B cell (primary cell): ENCODE measurements at places on chromosomes 2 and 18.

- DNase-seq = peak; percentile 8
Observed at GRCh38 chr18:1663879-1664705, 759.4 kb downstream of the ADCYAP1 start.

GRCh38 chr2:10499275-10499907 is 51.3 kb upstream of the ODC1 start:
- no peak for DNase-seq

- no peak for DNase-seq
Observed at GRCh38 chr2:173239644-173240043, 115.0 kb upstream of the CDCA7 start.

GRCh38 chr2:177897278-177897677 is 175.3 kb downstream of the PDE11A start:
- no peak for DNase-seq

GRCh38 chr2:190094316-190094871 is 31.9 kb upstream of the MSTN start:
- DNase-seq = no peak

DNA sequence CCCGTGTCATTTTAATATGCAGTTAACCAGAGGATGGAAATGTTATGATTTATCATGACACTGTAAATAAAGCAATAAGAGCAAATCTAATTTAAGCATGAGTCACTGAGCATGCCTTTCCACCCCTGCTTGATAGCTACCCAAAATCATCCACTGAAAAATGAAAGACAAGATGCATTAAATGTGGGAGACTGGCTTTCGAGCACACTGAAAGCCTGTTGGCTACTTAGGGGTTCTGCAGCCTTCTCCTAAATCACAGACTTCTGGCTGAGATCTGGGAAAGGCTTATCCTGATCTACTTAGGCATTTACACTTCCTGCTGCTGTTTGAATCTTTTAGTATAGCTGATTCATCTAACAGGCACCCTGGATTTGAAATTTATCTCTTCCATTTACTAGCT is 778.3 kb upstream of the CDH7 start:
- DNase-seq = no peak

DNA sequence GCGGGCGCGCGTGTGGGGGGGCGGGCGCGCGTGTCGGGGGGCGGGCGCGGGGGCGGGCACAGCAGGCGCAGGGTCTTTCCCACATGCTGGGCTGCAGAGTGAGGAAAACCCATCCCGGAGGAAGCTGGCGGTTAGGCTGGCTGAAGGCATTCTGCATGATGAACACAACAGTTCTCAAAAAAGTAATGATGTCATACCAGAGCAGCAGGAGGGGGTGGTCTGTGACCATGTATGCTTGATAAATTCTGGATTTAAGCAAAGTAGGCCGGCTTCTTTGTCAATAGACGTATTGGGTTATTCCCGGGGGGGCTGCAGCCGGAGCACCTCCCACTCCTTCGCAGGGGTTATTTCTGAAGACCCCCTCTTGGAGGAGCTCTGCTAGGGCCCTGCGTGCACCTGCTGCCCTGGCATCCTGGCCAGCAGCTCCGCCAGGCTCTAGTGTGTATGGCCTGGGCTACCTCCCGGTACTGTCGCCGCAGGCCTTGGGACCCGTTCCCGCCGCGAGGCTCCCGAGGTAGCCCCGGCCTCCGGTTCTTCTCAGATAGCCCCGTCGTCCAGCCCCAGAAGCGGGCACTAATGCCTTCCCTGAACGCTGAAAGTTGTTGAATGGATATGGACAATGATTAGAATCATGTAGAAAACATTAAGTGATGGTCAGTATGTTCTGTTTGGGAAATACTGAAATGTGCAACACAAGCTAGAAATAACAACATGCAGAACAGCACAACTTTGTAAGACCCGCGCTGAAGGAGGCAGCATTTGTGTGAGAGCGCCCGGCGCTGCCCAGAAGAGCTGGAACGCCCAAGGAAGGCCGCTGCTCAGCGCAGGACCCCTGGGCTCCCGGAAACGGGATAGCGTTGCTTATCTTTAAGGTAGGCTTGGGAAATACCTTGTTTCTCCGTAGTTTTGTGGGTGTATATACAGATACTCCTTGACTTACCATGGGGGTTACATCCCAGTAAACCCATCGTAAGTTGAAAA is 101.4 kb upstream of the RAB6C start:
- peak; percentile 71 for DNase-seq

DNA sequence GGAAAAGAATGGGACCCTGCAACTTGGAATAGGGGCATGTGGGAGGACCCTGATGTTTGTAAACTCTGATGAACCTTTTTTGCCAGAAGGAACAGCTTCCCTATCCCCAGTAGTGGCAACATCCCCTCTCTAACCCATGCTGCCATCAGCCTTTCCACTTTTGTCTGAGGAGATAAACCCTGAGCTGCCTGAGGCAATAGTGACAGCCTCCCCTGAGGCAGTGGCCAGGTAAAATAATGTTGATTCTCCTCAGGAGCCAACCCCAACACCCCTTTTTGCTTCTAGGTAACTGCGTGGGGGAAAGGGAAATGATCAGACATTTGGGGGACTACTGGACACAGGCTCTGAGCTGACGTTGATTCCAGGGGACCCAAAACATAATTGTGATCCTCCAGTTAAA is 106.8 kb upstream of the NPAS2 start:
- DNase-seq = no peak

DNA sequence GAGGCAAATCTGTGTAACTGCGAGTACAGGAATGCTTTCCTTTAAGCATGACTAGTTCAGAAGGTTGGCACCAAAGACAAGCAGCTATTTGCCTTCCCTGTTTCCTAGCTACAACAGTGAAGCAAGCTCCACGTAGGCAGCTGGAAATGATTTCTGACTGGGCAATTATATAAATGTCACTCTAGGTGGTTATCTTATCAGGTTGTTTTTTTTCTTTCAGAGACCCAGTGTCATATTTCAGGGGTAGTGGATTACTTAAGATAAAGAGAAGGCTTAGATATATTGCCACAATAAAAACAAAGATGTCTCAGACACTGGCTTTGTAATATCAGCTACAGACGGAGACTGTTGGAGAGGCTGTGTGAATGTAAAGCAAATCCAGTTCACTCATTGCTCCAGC is 748.9 kb upstream of the NXPH2 start:
- no peak for DNase-seq

DNA sequence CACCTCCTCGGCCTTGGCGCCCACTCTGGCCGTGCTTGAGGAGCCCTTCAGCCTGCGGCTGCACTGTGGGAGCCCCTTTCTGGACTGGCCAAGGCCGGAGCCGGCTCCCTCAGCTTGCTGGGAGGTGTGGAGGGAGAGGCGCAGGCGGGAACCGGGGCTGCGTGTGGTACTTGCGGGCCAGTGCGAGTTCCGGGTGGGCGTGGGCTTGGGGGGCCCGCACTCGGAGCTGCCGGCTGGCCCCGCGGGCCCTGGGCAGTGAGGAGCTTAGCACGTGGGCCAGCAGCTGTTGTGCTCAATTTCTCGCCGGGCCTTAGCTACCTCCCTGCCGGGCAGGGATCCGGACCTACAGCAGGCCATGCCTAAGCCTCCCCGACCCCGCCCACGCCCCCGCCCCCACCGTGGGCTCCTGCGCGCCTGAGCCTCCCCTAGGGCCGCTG is 25.3 kb upstream of the TNP1 start:
- no peak for DNase-seq

DNA sequence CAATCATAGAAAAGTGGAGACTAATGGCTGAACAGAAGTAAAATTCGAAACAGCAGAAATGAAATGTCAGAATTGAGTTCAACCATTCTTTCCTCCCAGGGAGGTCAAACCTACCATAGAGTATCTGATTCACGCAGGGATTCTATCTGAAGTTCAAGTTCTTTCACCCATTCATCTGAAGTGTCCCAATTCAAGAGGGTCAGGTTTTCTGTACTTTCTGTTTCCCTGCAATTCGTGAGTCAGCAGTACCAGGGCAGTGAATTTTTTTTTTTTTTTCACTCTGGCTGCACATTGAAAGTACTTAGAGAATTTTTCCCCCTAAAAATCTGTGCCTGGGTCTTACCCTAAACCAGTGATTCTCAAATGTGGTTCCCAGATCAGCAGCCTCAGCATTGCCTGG is 40.9 kb upstream of the CCDC88A start:
- DNase-seq = no peak
